ENCODE measurements at places on chromosomes 6 and 20.

DNA sequence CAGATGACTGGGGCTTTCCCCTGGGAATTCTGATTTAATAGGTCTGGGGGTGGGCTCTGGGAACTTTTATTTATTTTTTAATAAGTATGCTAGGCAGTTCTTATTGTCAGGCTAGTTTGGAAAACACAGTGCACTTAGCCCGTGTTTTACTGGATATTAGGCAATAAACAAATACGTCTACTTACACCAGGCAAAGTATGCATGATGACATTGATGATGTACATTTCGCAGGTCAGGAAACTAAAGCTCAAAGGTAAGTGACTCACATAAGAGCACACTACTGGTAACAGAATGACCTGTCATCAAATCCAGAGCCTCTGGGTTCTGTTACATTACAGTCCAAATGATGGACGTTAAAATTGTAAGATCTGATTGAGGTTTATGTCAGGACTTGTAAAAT is 144.4 kb upstream of the EXOC2 start:
- DNase-seq = no peak

DNA sequence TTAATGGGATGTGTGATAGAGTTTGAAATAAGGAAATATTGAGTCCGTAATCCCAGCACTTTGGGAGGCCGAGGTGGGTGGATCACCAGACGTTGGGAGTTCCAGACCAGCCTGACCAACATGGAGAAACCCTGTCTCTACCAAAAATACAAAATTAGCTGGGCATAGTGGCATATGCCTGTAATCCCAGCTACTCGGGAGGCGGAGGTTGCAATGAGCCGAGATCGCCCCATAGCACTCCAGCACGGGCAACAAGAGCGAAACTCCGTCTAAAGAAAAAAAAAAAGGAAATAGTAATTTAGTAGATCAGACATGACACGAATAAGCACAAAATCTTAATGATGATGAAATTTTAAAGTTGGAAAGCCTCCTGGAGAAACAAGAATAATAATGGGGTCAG is 14.8 kb downstream of the GJA1 start:
- DNase-seq = no peak

- no peak for DNase-seq
These were observed 243.4 kb downstream of the TRDN start for GRCh38 chr6:123393331-123393730.

DNA sequence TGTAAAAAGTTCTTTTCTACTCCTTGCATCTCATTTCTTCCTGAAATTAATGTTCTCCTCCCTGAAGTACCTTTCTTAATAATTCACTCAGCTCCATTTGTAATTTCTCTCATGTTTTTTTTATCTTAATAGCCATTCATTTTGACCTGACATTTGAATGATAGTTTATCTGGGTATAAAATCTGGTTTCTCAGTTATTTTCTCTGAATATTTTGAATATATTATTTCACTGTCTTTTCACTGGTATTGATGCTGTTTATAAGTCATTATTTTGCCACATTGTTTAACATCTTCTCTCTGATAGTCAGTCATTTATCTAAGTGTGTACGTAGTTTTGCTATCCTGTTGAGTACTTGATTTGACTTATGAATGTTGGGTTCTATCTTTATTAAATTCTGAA is 68.8 kb upstream of the ARHGAP18 start:
- no peak for DNase-seq

GRCh38 chr20:12112089-12112474 is 194.4 kb downstream of the BTBD3 start:
- DNase-seq = no peak

GRCh38 chr6:170388113-170388512 is 81.6 kb downstream of the FAM120B start:
- DNase-seq = no peak

DNA sequence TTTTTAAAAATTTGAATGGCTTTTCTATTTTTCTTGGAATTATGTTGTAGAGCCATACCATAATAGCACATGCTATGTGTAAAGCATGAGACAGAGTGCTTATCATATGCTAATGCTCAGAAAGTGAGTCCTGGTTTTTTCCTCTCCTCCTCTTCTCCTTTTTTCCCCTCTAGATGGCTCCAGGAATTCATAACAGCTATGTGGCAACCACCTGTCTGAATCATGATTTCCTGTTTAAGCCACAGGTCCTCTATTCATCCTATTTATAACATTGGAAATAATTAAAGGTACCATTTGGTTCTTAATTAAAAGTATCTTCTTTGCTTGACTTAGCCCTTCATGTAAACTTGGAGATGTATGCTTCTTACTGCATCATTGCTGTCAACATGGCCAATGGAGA is 260.0 kb upstream of the MAP3K7 start:
- DNase-seq = no peak

DNA sequence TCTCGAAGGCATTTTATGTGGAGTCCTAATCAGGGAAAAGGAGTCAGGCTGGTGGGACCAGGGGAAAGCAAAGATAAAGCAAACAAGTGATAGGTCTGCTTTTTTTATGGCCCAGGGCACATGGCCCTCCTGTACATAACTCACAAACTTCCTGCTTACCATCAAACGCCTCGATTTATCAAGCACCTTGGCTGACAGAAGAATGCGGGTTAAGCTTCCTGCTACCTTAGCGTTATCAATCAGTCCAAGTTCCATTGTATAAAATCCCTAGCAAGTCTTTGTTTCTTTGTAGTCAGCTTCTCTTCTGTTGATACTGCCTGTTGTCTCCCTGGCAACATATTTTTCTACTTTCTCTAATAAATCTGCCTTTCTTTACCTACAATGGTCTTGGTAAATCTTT is 4.1 kb upstream of the TRIM27 start:
- no peak for DNase-seq

DNA sequence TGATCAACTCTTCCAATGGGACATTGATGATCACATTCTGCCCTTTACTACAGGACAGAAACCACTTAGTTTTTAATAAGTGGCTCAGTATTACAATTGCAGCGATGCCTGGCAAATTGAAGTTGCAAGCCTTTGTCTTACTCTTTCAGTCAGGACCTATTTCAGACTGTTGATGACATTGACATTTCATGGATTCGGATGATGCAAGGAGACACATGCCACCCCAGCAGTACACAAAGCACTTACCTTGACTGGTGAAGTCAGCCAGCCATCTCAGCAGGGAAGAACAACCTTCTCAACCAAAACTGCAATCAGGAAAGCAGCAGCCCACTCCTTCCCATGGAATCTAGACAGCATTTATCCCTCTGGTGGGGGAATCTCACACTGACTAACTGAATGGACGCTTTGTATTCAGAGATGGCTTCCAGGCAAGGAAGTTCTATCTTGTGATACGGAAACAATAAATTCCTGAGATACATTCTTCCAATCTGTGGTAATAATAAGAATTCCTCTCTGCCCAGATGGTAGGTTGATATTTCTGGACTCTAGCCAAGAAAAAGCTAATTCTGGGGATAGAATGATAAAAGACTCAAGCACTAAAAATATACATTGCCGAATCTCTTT is 24.8 kb downstream of the NFYA start:
- no peak for DNase-seq

DNA sequence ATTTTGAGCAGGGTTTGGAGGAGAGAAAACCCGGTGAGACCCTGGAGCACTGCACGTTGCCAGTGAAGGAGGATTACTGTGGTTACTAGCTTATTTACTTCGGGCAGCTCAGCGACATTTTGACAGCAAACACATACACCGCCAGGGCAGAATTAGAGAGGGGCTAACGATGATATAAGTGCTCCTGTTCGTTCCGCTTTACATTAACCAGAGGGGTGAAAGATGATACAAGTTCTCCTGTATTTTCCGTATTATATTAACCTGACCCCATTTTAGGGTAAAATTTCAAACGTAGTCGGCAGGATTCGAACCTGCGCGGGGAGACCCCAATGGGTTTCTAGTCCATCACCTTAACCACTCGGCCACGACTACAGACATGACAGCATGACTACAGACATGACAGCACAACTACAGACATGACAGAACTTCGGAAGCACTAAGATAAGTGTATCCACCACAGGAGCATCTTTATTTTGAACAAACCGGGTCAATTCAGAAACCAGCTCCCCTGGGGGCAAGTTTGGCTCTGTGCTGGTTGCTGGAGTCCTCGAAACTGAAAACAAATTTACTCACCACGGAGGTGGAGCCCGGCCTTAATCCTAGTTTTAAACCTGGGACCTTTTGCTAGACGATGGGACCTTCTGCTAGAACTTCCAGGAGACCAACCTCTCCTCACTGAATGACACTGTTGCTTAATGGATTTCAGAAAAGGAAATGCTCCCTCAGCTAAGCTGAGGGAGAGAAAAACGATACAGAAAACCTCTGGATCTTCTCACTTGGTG is 80.4 kb upstream of the ZNF184 start:
- DNase-seq = no peak

GRCh38 chr6:29941016-29941415 is 1.3 kb upstream of the HLA-A start:
- no peak for DNase-seq

- no peak for DNase-seq
These were observed 712 bp downstream of the DEK start for GRCh38 chr6:18263418-18264218.

DNA sequence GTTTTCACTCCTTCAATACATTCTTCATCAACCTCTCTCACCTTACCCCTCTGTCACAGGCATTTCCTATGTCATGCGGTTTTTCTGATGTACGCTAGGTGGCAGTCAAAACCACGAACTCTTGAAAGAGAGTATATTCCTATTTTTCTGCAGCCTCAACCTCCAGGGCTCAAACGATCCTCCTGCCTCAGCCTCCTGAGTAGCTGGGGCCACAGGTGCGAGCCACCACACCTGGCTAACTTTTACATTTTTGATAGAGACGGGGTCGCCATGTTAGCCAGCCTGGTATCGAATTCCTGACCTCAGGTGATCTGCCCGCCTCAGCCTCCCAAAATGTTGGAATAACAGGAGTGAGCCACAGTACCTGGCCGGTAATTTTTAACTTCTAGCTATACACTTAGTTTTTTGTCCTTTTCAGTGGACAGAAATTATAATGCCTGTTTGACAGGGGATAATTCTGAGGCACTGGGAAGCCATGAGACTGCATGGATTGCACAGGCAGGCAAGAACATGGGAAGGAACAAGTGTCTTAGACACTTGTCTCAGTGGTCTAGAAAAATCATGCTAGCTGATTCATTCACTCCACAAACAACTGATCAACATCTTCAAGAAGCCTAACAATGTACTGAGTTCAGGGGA is 22.5 kb upstream of the HFE start:
- DNase-seq = no peak

DNA sequence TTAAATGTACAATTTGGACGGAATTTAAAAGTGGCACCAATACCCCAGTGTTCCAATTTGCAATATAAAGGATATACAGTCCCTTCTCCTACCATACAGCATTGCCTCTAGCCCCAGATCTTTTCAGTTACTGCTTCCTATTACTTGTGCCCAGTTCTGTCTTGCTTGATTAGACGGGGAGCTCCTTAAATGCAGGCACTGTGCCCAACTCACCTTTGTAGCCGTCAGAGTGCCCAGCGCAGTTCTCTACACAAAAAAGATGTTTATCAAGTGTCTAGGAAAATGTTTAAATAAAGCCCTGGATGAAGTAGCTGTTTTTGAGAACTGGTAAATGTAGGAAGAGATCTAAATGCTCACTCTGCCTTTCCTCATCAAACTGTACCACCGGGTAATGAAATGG is 7.6 kb downstream of the TAP2 start:
- DNase-seq = no peak

DNA sequence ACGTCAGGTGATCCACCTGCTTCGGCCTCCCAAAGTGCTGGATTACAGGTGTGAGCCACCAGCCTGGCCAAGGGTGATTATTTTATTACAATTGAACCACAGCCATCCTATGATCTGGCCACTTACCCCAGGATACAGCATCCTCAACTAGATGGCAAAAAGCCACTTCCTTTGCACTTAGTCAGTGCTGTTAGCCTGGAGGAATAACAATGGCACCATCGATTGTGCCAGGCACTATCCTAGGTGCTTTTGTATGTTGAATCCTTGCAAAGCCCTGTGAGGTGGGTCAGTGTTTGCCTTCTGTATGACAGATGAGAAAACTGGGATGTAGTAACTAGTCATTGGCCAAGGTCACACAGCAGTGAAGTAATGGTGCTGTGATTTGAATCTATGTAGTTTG is 11.2 kb upstream of the TTPAL start:
- no peak for DNase-seq

GRCh38 chr6:36912586-36912985 is 26.8 kb downstream of the C6orf89 start:
- DNase-seq = no peak

DNA sequence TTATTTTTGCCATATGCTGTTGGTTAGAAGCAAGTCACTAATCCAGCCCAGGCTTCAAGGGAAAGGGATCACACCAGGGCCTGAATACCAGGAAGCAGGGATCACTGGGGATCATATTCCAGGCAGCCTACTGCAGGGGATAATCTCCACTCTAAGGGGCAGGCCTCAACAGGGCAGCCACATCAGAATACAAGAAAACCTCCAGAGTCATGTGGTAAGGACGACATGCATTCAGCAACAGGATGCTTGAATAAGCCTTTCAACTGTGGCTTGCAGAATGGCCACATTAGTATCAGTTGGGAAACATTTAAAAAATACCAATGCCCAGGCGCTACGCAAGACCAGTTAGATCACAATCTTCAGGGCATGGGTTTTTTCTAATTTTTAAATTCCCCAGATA is 109.1 kb downstream of the LY86 start:
- no peak for DNase-seq

- DNase-seq = no peak
These were observed 803 bp downstream of the MICB start for GRCh38 chr6:31498748-31499147.
